Stimulated activated CD8-positive, alpha-beta memory T cell treated with anti-CD3 and anti-CD28 coated beads, Interleukin-7, amount 100 ng/mL, for 4 hours (primary cell): ENCODE measurements at places on chromosomes 5 and 9.

GRCh38 chr9:90842176-90842777 is 40.7 kb downstream of the SYK start:
- DNase-seq: no peak

DNA sequence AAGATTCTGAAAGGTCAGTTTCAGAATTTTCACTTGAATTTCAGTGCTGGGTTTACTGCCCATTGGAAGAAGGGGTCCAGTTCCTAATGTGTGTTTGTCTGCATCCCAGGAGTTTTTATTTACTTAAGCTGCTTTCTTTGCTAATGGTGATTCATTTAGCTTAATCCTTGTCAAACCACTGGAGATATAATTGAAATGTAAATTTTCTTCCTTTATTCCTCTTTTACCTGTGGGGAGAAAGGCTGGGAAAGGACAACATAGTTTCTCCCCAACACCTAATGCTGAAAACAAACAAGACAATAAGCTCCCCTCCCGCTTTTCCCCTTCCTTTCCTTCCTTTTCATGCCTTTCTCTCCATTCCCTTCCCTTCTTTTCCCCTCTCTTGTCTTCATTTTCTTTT is 185.8 kb downstream of the KCTD16 start:
- DNase-seq: no peak

DNA sequence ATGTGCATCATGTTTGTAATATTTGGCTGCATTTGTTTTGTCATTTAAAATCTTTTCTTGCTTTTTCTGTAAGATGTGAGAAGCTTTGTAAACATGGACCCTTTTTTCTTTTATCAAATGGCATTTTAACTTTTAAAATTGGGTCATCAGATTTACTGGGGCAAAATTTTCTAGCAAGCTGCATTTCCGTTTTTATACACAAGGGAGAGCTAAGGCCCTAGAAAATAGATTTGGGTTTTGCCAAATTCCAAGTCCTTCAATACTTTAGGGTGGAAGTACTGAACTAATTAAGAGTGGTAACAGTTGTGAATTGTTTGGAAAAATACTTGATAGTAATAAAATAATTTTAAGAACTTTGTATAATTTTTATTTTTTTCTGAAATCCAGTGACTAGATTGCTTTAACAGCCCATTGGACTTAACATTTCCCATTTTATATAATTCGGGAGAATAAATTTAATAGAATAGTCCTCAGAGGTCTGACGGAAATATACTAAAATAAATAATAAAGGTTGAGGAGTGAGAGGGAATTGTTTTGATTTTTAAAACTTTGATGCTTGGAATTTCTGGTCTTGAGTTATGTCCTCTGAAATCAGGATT is 117.4 kb downstream of the SMARCA2 start:
- DNase-seq: no peak

- DNase-seq: peak; percentile 29
These were observed 39.8 kb upstream of the FLT4 start for GRCh38 chr5:180689071-180689694.

DNA sequence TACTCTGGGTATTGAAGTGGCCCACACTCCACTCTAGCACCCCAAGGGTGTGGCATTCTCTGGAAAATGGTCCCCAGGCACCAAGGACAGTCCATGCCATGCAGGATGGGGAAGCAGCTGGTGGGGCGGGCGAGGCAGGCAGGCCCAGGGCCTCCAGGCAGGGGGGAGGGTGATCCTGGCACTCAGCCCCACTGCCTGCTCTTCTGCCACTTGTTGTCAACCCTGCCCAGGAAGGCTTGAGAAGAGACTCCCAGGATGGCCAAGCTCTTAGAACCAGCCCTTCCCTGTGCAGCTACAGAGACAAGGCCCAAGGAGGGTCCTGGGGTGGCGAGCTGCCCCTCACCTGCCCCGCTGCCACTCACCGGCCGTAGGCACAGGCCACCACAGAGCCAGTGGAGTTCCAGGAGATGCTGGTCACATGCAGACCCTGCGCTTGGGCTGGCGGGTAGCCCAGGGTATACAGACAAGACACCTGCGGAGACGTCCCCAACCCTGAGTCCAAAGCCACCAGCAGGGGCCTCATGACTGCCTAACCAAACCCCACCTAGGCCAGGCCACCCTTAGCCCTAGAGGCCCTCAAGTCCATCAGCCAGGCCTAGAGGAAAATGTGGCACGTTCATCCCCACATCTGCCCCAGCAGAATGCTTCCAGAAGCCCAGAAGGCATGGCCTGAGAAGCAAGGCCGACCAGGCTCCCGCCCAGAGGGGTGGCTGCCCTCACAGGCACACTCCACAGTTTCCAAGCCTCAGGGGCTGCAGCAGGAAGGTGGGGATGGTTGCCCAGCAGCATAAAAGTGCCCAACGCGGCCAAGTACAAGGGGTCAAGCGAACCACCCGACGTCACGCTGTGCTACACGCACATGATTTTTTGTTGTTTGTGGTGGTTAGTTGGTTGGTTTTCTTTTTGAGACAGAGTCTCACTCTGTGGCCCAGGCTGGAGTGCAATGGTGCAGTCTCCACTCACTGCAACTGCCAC is 19.8 kb downstream of the DYNC2I2 start:
- DNase-seq: no peak

DNA sequence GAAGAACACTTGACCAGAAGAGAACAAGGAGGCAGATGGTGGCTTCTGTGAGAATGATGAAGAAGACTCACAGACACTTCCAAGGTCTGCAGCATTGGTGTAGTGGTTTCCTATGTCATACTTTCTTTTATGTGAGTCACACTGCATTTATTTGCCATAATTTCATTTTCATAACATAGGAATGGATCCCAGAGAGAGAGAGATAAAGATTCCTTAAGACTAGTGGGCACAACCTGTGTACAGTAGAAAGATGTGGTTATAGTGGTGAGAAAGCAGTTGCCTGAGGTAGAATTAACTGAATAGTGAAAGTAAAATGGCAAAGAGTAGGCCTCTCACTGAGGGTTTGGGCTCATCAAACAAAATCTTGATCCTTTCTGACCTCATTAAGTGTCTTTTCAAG is 7.6 kb upstream of the CCDC152 start:
- DNase-seq: no peak

- no peak for DNase-seq
These were observed 384.8 kb upstream of the MEF2C start for GRCh38 chr5:89267788-89268187.
